Fibroblast of lung (primary cell): ENCODE measurements at places on chromosomes 13 and 19.

DNA sequence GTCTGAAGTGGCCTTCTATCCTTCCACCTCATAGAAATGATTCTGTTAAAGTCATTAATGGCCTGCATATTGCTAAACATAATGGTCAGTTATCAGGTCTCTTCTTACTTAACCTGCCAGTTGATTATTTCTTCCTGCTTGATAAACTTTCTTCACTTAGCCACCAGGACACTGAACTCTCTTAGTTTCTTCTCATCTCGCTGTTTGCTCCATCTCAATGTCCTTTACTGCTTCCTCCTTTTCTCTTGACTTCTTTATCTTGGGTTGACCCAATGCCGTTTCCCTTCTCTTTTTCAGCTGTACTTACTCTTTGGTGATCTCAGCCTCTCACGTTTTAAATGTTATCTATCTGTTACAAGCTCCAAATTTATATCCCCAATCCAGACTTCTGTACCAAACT is 17.1 kb upstream of the CLC start:
- no peak for DNase-seq

- DNase-seq, result no peak
Measured at GRCh38 chr13:74104661-74105275, 29.4 kb downstream of the KLF12 start.

DNA sequence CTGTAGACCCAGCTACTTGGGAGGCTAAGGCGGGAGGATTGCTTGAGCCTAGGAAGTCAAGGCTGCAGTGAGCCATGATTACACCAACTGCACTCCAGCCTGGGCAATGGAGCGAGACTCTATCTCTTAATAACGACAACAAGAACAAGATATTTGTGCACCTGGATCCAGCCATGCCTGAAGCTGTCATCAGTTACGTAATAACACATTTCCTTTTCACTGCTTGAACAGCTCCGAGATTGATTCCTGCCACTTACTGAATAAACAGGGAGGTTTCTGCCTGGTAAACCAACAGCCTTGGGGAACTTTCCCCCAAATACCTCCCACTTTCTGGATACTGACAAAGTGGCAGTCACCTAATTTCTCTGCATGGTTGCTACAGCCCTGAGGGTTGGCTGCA is 5.4 kb downstream of the KANK2 start:
- DNase-seq, result no peak

DNA sequence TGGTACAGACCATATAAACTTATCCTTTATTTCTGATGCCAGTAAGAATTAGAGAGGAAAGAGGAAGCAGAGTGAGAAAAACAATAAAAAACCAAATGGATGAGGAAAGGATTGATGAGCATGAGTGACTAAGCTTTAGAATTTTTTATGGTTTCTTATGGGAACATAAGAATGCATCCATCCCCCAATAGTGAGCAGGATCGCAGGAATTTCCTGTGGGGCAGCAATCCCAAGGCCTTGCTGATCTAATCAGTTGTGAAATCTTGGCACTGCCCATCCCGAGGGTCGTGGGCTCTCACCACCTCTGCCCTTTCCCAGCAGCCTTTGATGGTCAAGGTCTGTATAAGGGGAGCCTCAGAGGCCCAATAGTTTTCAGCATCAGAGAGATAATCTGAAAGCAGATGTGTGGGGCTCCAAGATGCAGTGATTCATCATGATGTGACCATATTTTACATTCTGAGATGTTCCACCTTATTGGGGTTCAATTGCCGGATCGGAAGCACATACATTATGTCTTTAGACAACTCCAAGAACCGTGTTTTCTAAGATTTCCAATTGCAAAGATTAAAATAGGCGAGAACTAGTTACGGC is 222.1 kb downstream of the DNAJC15 start:
- peak; percentile 93 for DNase-seq

GRCh38 chr19:50558449-50558848 is 9.8 kb downstream of the LRRC4B start:
- no peak for DNase-seq
